NCI-H345 (cell line): ENCODE measurements at places on chromosomes 7 and 10.

DNA sequence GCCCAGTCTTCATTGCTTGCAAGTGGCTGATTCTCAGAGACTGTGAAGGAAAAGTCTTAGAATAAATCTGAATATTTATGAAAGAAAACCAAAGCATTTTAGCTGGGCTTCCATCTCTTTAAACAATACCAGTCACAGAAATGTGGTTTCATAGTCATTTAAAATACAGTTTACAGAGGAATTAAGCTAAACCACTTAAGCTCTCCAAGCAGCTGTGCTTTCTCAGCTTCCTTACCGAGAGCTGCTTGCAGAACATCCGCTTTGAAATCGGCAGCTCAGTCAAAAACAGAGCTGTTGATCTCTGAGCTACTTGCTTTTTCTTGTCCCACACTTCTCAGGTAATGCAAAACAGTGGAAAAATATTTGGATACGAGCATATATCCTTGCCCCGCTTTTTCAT is 134.5 kb downstream of the DYNC1I1 start:
- no peak for DNase-seq

- no peak for DNase-seq
Observed at GRCh38 chr7:140697447-140698143, 1.1 kb downstream of the NDUFB2 start.

DNA sequence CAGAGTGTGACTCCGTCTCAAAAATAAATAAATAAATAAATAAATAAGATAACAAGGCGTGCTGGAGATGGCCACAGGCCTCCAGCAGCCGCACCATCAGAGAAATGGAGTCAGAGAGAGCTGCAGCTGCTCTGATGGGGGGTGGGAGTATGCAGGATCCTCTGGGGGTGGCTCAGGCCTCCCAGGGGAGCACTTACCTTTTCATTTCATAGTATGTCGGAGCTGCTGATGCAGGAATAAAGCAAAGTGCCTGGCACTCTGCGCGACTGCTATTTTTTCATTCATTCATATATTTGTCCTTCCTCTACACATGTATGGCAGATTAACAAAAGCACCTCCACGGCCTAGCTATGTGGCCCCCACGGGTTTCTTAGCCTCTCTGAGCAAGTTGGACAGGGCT is 175.9 kb downstream of the CUX1 start:
- DNase-seq, result peak; percentile 47

GRCh38 chr10:44921061-44921460 is 9.9 kb downstream of the TMEM72 start:
- DNase-seq, result no peak

DNA sequence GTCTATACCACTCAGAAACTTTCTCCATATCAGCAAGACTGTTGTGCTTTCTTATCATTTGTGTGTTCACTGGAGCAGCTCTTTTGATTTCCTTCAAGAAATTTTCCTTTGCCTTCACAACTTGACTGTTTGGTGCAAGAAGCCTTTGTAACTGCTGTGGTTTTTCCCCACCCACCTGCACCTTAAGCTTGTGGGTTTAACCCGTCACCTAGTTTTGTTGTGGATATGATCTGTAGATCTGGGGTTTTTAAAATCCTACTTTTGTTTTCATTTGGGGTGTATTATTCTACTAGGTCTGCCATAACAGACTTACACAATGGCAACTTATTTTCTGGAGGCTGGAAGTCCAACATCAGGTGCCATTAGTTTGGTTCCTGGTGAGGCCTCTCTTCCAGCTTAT is 30.5 kb upstream of the CHST3 start:
- DNase-seq, result no peak

DNA sequence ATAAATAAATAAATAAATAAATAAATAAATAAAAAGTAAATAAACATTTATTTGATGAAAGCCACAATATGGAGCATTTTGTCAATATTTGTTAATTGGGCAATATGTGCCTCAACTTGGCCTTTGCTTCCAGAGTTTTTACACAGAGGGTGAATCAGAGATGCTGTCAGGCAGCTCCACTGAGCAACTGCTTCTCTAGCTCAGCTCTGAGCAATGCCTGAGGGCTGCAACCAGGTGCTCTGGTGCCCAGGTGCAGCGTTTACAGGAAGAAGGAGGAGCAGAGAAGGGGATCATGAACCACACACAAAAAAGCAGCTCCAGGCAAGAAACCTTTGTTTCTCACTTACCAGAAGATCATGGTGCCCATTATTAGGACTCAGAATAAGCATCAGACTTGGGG is 876.2 kb upstream of the AUTS2 start:
- DNase-seq, result peak; percentile 63
